Urothelium cell line (cell line): ENCODE measurements at places on chromosomes 1 and 21.

GRCh38 chr1:159714529-159714928 lies at the start of gene CRP:
TSS of gene CRP (minus strand) at chr1:159714589. CDS start at chr1:159714485, 104 bp downstream.
- no peak for DNase-seq

- DNase-seq, result no peak
Measured at GRCh38 chr21:45410151-45410864, 5.3 kb downstream of the COL18A1 start.

- DNase-seq, result no peak
Measured at GRCh38 chr1:192609110-192610079, 26.6 kb upstream of the RGS13 start.

GRCh38 chr1:28535180-28535579 lies 17.7 kb upstream of the TRNAU1AP start:
- no peak for DNase-seq

DNA sequence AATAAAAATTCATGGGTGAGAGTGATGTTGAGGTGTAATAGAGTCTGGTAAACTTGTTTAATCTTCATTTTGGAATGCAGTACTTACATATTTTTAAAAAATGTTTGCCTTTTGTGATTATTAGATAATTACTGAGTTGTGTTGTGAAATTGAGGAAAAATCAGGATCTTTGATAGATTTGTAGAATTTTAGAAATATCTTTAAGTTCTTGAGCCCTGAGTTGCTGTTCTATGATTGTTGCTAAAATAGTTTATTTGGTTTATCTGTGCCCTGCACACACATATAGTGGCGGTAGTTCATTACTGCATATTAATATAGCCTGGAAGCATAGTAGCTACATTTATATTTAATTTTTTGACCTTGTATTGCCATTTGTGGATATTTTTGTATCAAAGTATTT lies 1.6 kb downstream of the B3GALT2 start:
- no peak for DNase-seq

GRCh38 chr1:192920412-192920811 lies 111.6 kb downstream of the RGS2 start:
- DNase-seq, result no peak

DNA sequence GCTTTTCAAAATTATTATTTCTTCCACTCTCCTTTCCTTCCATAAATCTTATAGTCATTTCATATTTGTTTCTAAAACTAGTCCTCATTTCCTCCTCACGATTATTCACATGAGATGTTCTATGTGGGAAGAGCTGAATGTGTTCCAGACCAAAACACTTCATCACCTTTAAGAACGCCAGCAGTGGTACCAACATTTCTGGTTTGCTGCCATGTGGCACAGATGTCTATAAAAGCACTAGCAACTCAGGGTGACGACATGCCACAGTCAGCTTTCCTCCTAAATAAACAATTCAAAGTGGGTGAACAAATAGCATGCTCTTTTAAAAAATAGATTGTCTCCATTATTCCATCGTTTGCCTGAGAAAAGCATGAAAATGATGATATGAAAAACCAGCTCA lies 1217.8 kb upstream of the ADGRL2 start:
- DNase-seq, result no peak

GRCh38 chr1:18413541-18414305 lies 67.0 kb upstream of the KLHDC7A start:
- peak; percentile 23 for DNase-seq

DNA sequence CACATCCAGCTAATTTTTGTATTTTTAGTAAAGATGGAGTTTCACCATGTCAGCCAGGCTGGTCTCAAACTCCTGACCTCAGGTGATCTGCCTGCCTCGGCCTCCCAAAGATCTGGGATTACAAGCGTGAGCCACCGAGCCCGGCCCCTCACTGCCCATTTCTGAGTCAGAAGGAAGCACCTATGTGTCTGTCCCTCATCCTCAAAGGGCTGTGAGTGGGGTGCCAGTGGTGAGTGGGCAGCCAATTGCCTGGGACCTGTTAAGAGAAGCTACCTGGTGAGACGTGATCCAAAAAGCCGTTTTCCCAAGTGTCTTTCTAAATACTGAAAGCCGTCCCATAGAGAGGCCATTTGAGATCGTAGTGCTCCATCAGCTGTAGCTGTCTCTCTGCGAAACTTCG lies 27.1 kb upstream of the PDXK start:
- no peak for DNase-seq

- no peak for DNase-seq
Measured at GRCh38 chr1:192399161-192399560, 82.4 kb downstream of the RGS21 start.

DNA sequence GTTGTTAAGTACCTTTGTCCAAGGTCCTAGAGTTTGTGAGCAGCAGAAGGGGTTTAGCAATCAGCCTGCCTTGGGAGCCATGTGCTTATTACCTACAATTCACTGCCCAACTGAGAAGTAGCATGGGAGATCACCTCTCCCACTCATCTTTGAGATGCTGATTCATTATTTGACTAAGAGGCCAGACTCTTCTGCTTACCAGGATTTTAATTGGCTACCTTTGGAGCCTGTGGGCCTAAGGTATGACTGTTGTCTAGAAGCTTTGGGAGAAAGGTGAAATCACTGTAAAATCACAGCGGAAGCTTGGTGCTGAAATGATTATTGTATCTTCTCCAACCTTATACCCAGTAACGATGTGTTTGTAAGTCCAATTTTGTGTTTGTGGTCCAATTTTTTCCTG lies 213.4 kb downstream of the ST6GALNAC3 start:
- DNase-seq, result no peak

GRCh38 chr1:43358746-43359693 lies at the start of gene CDC20:
TSS of gene CDC20 (plus strand) at chr1:43358981. CDS start at chr1:43359216, 235 bp downstream.
- DNase-seq, result peak; percentile 98

DNA sequence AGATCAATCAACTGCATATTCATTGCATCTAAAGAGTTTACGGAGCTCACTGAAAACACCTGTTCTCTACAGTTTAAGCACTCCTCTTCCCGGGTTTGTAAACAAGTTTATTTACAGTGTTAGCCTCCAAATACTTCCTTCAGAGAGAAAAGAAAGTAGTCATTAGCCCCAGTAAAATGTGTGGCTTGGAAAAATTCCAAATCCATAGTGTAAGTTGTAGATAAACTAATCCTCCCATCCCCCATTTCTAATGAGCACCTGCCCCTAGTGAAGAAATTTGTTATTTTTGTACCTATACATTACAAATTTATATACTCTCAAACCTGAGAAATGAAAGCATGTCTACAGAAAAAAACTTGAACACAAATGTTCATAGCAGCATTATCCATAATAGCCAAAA lies 21.9 kb downstream of the PUM1 start:
- no peak for DNase-seq

- no peak for DNase-seq
Measured at GRCh38 chr1:204854286-204854685, 16.4 kb upstream of the NFASC start.

DNA sequence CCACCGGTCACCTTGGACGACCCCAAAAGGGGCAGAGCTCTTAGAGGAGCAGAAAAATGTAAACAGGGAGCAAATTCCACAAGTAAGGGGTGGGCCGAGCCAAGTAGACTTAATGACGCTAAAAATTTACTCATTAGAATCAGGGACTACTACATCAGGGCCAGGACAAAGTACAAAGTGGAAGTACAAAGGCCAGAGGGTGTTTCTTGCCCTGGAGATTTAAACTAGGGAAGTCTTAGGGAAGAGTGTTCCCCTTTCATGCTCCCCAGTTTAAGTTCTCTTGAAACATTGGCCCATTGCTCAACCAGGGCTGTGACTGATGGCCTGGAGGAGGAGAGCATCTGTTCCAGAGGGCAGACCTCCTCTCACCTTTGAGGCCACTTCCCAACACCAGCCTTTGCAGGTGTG lies 48.6 kb downstream of the BACH1 start:
- DNase-seq, result no peak

DNA sequence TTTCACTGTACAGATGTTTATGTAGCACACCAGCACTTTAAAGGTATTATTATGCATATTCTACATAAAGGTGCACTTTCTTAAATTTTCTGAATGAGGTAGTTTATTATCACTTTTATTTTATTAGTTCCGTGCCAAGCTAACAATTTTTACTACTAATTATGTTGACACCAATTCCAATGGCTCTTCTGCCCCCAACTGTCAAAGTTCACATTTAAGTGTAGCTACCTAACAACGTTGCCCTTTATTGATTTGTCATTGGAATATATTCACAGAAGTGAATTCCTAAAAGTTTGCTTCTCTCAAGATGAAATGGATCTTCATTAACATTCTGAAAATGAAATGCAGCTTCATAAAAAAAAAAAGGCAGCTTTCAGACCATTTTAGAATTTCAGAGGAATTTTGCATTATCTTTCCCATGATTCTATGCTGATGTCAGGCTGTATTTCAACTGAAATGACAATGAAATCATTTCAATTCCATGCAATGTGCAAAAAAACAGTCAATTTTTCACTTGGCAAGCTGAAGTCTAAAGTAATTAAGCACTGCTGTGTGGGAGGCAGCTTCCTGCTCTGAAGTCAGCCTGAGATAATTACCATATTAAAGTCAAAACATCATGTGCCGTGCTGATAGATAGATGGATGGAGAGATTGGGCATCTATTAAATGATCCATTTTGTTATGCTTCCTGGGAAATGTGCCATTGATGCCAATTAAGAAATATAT lies 229.2 kb downstream of the TTLL7 start:
- no peak for DNase-seq

DNA sequence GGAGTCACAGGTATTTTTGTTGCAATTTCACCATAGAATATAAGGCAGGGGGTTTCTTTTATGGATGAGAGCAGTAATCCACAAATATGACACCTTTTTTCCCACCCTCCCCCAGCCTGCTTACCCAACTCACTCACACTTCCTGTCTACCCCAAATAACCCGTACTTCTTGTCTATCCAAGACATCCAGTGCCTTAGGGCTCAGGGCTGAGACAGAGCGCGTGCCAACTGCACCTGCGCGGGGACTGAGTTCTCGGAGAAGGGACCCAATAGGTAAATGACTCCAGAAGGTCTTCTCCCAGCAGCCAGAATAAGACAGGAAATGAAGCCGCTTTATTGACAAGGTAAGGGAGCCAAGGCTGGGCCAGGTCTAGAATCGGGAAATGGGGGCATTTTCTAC lies 369.1 kb downstream of the SIPA1L2 start:
- no peak for DNase-seq

GRCh38 chr21:17708522-17709265 lies 96.0 kb upstream of the BTG3 start:
- no peak for DNase-seq

GRCh38 chr1:10549904-10550664 lies 75.3 kb downstream of the PEX14 start:
- no peak for DNase-seq

GRCh38 chr1:170085091-170085490 lies 10.6 kb upstream of the KIFAP3 start:
- DNase-seq, result no peak

- no peak for DNase-seq
Measured at GRCh38 chr1:218357893-218358232, 12.7 kb downstream of the TGFB2 start.

DNA sequence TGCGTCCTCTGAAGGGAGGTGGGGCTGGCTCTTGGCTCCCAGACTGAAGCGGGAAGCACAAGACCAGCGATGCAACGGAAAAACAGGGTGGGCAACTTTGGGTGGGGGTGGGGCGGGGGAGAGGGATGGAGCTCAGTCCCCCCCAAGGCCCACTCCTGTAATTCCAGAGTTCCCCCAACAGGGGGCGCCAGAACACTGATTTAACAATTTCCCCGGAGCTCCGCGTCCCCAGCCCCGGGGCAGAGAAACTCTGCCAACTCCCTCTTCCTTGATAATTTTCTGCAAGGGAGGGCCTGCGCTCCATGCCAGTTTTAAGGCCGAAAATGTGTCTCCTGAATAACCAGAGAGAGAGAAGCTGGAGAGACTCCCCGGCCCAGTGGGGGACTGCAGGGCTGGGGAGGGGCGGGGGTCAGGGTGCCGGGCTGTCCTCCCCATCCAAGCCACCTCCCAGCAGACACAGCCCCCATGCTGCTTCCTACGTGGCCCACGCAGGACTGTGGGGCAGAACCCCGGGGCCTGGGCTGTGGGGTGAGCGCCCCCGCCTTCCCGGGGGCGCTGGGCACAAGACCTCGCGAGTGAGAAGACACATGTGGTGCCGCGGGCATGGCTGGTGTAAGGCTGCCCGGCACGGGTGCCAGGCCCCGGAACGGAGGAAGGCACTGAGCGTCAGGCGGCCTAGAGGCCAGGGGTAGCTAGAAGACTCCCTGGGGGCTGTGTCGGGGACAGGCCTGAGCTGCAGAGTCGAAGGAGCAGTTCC lies 51.4 kb downstream of the KIF21B start:
- peak; percentile 75 for DNase-seq

DNA sequence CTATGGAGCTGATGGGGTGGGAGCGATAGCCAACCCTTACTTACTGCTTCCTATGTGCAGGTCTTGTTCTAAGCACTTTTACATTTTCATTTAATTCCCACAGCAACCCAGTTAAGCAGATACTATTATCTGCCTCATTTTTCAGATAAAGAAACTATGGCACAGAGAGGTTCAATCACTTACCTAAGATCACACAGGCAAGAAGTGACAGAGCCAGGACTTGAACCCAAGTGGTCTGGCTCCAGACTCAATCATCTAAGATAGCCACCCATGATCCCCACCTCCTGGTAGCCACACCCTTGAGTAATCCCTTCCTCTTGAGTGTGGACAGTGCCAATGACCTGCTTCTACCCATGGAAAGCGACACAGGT lies 23.2 kb upstream of the IFNAR1 start:
- no peak for DNase-seq

DNA sequence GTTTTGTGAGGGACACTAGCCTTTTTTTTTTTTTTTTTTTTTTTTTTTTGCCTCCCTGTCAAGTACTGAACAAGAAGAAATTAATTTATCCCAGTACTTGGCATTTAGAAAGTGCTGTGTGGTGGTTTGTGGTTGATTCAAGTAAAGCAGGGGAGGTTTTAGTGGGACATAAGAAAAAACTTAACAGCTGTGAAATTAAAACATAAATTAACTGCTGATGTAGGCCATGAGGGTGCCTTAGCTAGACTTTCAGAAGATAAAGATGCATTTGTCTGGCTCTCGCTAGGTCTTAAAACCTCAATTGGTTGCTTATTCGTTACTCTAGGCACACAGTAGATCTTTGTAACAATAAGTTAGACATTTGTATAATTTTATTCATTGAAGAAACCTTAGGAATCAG lies 52.3 kb downstream of the SPATA46 start:
- DNase-seq, result no peak

DNA sequence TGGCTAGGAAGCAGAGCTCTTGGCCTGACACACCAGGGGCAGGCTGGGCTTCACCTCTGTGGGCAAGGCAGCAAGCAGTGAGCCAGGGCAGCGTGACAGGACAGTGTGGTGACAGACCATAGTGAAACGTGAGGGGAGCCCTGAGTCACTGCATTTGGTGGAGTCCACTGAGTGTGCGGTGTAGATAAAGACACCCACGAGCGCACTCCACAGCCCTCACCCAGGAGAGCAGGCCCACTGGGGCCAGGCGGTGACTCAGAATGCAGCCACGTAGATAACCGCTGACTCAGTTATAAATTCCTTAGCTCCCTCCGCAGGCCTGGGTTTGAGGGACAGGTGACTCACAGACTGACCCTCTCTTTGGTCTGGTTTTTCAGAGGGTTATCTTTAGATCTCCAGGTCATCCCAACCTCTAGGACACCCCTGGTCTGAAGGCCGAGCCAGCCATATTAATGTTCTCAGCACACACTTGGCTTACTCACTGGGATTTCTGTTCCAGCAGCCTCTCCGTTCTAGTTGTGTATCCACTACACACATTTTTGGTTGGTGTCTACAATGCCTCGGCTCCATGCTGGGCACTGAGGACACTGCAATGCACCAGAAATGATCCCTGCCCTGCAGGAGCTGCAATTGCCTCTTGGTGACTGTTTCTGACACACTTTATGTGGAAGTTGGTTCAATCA lies 90.2 kb upstream of the TSPAN2 start:
- DNase-seq, result peak; percentile 82

GRCh38 chr1:229781453-229781852 lies 155.4 kb downstream of the URB2 start:
- no peak for DNase-seq

- DNase-seq, result peak; percentile 47
Measured at GRCh38 chr1:115258302-115258866, 79.7 kb downstream of the NGF start.
